ENCODE measurements at places on chromosomes 1 and 21.

- no peak for DNase-seq
Observed at GRCh38 chr1:152873495-152873894, 4.6 kb upstream of the SMCP start.

DNA sequence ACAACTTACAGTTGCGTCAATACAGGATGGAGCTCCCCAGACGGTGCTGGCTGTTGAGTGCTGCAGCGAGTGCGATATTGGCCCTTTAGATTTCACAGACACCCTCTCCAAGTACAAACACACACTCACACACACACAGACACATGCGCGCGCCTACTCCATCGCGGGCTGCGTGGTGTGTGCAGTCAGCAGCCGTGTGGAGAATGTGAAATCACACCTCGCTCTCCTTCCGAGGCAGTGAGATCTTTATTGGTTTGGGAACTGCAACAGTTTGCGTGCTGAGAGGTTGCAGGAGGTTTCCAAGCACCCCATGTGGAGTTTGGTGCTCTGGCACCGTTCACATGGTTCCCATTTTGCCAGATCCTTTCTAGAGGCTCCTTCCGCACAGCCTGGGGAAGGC lies 372.2 kb downstream of the RRAGC start:
- no peak for DNase-seq

DNA sequence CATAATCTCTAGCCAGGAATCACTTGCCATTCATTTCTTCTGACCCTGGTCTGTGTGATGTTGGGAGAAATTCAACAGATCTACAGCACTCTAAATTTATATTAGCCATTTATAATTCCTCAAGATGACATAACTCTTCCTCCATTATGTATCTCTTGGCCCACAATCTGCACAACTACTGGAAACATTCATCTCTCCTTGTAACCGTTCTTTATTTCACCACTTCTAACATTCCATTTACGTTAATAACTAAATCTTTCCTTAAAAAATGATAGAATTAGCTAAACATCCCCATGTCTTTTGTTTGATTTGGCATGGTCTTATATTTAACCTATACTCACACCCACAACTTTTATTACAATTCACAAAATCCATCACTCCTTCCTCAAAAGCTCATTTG lies 166.0 kb downstream of the COL11A1 start:
- no peak for DNase-seq

- DNase-seq = no peak
Observed at GRCh38 chr21:45528981-45529784, 13.1 kb downstream of the SLC19A1 start.

DNA sequence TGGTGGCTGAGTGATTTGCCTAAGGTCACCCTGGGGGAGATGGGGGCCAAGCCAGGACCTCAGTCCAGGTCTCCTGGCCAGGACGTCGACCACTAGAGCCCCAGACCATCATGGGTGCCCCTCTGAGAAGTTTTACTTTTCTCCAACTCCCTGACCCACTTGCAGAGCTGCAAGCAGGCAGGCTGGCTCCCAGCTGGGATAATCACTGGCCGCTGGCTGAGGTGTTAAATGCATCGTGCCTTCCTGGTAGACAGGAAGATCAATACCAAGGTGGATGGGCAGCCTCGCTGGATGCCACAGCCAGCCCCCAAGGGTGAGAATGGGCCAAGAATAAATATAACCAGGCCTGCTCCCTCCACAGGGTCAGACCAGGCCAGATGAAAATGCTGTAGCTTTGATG lies 106.2 kb downstream of the EPHB2 start:
- no peak for DNase-seq

DNA sequence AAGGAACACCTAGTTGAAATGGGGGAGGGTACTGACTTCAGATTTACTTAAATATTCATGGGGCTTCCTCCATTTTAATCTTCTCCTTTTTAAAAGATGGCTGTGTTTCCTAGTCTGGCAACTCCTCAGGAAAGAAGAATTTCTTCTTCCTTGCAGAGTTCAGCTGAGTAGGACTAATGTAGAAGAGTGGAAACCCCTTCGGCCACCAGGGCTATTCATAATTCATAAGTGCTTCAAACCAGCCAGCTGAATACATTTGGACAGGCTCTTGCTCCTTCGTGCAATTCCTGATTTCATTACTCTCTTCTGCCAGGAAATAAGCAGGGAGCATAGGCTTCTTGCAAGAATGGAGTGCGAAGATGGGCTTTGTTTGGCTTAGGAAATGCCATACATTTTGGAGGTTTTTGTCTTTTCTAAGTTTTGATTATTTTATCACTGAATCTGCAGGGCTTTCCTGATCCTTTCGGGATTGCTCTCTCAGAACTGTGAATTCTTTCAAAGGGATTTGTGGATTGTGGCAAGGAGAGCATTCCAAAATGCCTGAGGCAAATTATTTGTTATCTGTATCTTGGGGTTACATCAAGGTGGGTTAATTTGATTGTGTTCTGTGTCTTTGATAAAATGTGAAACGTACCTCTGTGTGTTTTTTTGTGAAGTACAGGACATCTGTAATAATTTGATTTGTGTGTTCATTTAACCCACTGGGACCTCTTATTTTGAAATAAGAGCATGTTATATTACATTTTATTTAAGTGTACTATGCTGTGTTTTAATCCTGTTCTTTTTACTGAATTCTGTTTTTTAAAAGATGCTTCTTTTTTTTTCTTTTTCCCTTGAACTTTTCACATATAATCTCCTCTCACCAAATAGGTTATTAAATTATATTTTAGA lies 179.4 kb upstream of the SGIP1 start:
- no peak for DNase-seq

DNA sequence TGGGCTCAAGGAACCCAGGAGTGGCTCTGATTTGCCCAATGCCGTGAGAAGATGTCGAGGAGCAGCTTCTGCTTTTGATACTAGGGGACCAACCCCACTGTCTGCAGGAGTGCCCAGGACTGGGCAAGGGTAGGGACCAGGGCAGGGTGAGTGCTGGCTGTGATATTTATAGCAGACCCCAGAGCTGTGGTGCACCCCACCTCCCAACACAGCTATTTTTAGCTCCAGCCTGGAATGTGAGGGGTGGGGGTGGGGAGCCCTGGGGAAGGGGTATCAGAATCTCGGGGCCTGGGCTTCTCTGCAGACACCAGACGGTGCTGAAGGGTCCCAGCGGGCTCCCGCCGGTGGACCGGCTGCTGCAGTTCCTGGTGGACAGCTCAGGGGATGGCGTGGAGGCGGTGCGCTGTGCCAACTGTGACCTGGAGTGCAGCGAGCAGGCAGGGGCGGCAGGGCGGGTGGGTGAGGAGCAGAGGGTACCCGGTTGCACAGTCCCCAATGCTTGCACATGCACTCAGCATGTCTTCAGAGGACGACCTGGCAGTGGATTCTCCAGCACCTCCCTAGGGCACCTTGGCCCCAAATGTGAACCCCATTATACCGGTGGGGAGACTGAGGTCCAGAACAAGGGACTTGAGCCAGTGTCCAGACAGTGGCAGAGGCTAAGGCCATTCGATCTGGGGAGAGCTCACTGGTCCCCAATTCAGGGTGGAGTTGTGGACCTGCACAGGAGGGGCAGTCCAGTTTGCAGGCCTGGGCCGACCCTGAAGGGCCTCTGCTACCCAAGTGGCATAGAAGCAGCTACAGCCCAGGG lies 1.4 kb downstream of the RNF207 start:
- no peak for DNase-seq

- DNase-seq = no peak
Observed at GRCh38 chr1:232066521-232066920, 439.9 kb downstream of the DISC1 start.

DNA sequence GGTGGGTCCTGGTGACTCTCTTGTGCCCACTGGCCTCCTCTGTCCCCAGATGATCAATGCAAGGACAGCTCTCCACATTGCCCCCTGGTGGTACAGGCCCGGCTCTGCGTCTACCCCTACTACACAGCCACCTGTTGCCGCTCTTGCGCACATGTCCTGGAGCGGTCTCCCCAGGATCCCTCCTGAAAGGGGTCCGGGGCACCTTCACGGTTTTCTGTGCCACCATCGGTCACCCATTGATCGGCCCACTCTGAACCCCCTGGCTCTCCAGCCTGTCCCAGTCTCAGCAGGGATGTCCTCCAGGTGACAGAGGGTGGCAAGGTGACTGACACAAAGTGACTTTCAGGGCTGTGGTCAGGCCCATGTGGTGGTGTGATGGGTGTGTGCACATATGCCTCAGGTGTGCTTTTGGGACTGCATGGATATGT lies 10.8 kb downstream of the ADAMTSL4 start:
- DNase-seq = peak; percentile 85

DNA sequence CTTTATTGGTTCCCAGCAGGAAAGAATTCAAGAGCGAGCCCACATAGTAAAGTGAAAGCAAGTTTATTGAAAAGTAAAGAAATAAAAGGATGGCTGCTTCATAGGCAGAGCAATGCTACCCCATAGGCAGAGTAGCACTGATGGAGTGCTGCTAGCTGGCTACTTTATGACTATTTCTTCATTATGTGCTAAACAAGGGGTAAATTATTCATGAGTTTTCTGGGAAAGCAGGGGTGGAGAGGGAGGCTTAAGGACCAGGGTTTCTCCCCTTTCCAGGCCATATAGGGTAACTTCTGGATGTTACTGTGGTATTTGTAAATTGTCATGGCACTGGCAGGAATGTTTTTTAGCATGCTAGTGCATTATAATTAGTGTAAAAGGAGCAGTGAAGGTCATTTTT lies 1271.4 kb downstream of the KCNT2 start:
- no peak for DNase-seq

DNA sequence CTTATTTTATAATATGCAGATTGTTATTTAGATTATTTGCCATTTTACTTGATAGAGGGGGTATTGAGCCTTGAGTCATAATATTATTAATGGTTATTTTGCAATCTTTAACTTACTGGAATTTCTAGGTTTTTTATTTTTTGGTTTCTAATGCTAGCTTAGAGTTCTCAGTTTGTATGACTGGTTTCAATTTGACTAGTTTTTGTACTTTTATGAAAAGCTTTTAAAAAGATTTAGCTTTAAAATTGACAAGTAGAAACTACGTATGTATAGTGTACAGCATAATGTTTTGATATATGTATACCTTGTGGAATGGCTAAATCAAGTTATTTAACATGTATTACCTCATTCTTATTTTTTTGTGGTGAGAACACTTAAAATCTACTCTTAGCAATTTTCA lies 41.5 kb downstream of the CEP350 start:
- no peak for DNase-seq

GRCh38 chr21:20591284-20591683 lies 406.9 kb upstream of the NCAM2 start:
- no peak for DNase-seq

DNA sequence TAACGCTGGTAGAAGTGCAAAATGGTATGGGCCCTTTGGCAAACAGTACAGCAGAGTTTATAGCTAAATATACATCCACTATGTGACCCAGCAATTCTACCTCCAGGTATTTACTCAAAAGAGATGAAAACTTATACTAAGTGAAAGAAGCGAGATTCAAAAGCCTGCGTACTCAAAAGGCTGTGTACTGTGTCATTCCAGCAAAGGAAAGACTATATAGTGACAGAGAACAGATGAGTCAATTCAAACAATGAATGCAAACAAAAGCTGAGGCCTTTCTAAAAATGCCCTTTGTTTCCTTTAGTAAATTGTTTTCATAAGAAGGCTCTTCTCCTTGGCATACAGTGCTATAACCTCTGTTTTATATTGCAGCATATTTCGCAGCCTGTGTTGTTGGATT lies 268.8 kb upstream of the CSF3R start:
- DNase-seq = no peak

DNA sequence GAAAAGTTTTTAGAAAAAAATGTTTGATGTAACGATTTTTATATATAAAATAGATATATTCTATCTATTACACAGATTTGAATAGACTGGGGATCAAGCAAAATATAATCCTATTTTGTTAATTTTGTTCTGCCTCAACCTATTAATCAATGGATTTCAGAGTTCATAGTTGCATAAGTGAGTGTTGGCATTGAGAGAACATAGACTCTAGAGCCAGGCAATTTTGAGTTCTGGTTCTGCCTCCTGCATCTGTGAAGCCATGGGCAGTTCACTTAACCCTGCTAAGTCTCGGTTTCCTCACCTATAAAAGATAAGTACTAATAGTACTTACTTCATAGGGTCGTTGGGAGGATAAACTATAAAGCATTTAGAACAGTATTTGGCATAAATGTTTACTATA lies 13.6 kb upstream of the PKN2 start:
- DNase-seq = no peak

GRCh38 chr1:162736184-162736583 lies 54.3 kb upstream of the HSD17B7 start:
- no peak for DNase-seq

- no peak for DNase-seq
Observed at GRCh38 chr21:15772654-15773053, 42.9 kb downstream of the USP25 start.

- DNase-seq = peak; percentile 80
Observed at GRCh38 chr1:157490467-157491165, 61.7 kb downstream of the FCRL5 start.

GRCh38 chr1:230788561-230789275 lies 41.5 kb downstream of the CAPN9 start:
- no peak for DNase-seq

GRCh38 chr1:12546771-12547585 lies 71.0 kb downstream of the DHRS3 start:
- no peak for DNase-seq

GRCh38 chr1:58893257-58893869 lies 109.5 kb upstream of the JUN start:
- no peak for DNase-seq

- no peak for DNase-seq
Observed at GRCh38 chr1:231170875-231171274, 9.0 kb downstream of the TRIM67 start.

DNA sequence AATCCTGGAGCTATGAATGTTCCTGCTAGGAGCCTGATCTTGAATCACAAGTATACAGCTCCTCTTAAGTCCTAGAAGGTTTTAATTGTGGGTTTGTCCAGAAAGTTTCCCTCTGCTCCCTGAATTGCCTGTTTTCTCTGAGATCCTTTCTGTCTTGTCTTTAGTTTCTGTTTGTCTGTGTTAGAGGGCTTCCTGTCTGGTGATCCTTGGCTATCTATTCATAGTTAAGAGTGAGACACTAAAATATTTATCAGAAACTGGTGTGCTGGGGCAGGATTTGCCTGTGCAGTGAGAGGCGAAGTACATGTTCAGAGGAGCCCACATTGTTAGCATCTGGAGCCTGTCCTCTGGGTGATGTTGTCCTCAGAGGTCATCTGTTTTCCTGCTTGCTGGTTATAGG lies 45.4 kb downstream of the ETS2 start:
- no peak for DNase-seq

DNA sequence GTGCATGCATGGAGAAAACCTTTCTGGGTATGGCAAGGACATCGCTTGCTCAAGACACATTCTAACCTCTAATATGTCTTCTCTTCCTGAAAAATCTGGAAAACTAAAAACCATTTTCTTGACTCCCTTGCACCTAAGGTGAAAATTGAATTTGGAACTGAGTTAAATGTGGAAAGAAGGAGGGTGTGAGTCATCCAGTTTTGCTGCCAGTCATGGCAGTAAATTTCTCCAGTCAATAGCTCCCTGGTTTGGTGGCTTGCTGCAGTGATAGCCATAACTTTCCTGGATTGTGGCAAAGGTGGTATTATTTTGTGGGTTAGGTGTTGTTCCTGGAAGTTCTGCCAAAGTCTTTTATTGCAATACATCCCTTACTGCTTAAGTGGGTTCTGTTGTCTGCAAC lies 2.5 kb downstream of the ZCCHC17 start:
- DNase-seq = no peak

- DNase-seq = no peak
Observed at GRCh38 chr1:62194651-62195544, at the start of gene L1TD1. L1TD1 (plus strand) TSS chr1:62194849; CDS start chr1:62206629, 11,780 bp downstream.

All from activated CD4-positive, alpha-beta T cell treated with anti-CD3 and anti-CD28 coated beads, Interleukin-2, amount 50 U/mL, for 48 hours (primary cell).